ENCODE measurements at places on chromosomes 12 and 14. TPM values are rescaled to one million over a fixed set of nuclear protein-coding genes. Genes with fewer than 3 reads are reported as not detected.

NEDD1 gene
- total RNA-seq, result 8.5 TPM

DNA sequence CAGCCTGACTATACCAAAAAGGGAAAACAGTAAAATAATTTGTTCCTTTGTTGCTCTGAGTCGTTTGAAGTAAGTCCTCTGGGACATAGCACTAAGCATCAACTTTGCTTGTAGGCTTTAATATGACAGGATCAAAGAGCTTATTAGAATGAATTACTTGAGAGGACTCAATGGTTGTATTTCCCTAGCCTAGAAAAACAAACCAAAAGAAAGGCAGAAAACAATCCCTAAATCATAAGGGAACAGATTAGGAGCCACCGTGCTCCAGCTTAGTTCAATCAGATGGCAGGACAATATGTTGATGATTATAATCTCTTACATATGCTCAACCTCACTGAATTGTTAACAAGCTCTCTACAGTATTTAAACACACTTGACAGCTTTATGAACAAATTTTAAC lies 988.4 kb downstream of the FLRT2 start:
- DNase-seq, result no peak
- H3K27me3 ChIP-seq, result no peaks in the 10 kb centered on the region
- H3K27ac ChIP-seq, result no peak overlapping the region
- no peak overlapping the region for H3K4me3 ChIP-seq
- H3K36me3 ChIP-seq, result no peaks in the 10 kb centered on the region

GRCh38 chr14:21846227-21846885 lies 172.7 kb upstream of the OR4E1 start:
- no peak overlapping the region for H3K27ac ChIP-seq
- H3K27me3 ChIP-seq, result no peaks in the 10 kb centered on the region
- H3K36me3 ChIP-seq, result no peaks in the 10 kb centered on the region
- H3K4me3 ChIP-seq, result no peak overlapping the region
- no peak for DNase-seq
- H3K4me1 ChIP-seq, result no peaks in the 10 kb centered on the region

PRPF39 gene
- total RNA-seq, result 37.6 TPM

DNA sequence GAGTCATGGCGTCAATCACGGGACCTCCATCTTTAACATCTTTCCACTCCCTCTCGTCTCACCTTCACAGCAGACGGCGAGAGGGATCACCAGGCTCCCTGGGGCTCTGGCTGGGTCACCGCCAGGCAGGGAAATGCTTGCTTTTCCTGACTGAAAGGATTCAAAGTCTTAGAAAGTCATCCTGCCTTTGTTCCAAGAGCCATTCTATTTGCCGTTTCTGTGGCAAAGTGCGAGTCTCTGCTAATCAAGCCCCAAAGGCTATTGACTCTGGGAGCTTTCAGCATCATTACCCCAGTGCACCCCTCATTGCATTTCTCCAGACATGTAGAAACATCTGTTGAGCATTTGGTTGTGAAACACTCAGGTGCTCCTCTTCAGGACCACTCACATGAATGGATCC lies 69.6 kb downstream of the GSC start:
- no peak for DNase-seq
- H3K4me1 ChIP-seq, result no peaks in the 10 kb centered on the region
- H3K36me3 ChIP-seq, result no peaks in the 10 kb centered on the region

- no peak overlapping the region for H3K4me3 ChIP-seq
- peaks cover 7% of the 10 kb centered on the region for H3K4me1 ChIP-seq
- no peak for DNase-seq
- H3K36me3 ChIP-seq, result no peaks in the 10 kb centered on the region
- H3K27ac ChIP-seq, result no peak overlapping the region
Observed at GRCh38 chr12:106193394-106194215, 54.2 kb downstream of the CKAP4 start.

SLCO1B3 gene
- total RNA-seq, result not detected

DNA sequence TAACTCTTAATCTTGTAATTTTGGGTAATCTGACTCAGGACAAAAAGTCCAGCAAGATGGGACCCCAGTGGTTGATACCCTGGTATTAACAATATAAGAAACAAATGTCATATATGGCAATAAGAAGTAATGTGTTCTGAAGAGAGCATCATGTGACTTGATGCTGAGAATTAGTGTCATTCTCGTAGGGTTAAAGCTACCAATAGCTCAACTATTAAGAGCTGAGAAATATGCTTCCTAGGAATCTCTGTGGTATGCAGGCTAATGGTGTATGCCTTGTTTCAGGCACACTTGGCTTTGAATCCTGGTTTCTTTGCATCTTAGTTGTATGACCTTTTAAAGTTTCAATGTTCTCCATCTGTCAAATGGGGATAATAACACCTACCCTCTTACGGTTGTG lies 9.1 kb downstream of the MYRFL start:
- peaks cover 33% of the 10 kb centered on the region for H3K4me1 ChIP-seq
- no peaks in the 10 kb centered on the region for H3K27me3 ChIP-seq
- no peak overlapping the region for H3K4me3 ChIP-seq
- no peak for DNase-seq

FOXN4 gene
- total RNA-seq, result not detected

- no peak for DNase-seq
- H3K4me3 ChIP-seq, result peak overlapping the region; percentile 54
- peaks cover 46% of the 10 kb centered on the region for H3K27me3 ChIP-seq
- no peaks in the 10 kb centered on the region for H3K36me3 ChIP-seq
- H3K27ac ChIP-seq, result no peak overlapping the region
Observed at GRCh38 chr14:32933629-32934072, 5.0 kb upstream of the NPAS3 start.

GRCh38 chr12:10826258-10826657 lies at the start of gene TAS2R10:
TSS of gene TAS2R10 (minus strand) at chr12:10826358. CDS start at chr12:10826269, 89 bp downstream.
- no peaks in the 10 kb centered on the region for H3K27me3 ChIP-seq
- H3K36me3 ChIP-seq, result no peaks in the 10 kb centered on the region
- H3K27ac ChIP-seq, result no peak within 1 kb of the TSS
- no peak within 1 kb of the TSS for H3K4me3 ChIP-seq
- DNase-seq, result no peak

GRCh38 chr12:30763053-30763452 lies 8.3 kb upstream of the CAPRIN2 start:
- no peak overlapping the region for H3K4me3 ChIP-seq
- no peaks in the 10 kb centered on the region for H3K27me3 ChIP-seq
- no peaks in the 10 kb centered on the region for H3K36me3 ChIP-seq
- H3K27ac ChIP-seq, result no peak overlapping the region

- H3K27ac ChIP-seq, result no peak overlapping the region
- no peaks in the 10 kb centered on the region for H3K4me1 ChIP-seq
- H3K36me3 ChIP-seq, result no peaks in the 10 kb centered on the region
- DNase-seq, result no peak
Observed at GRCh38 chr12:93873561-93873960, 196.4 kb downstream of the CRADD start.

DNA sequence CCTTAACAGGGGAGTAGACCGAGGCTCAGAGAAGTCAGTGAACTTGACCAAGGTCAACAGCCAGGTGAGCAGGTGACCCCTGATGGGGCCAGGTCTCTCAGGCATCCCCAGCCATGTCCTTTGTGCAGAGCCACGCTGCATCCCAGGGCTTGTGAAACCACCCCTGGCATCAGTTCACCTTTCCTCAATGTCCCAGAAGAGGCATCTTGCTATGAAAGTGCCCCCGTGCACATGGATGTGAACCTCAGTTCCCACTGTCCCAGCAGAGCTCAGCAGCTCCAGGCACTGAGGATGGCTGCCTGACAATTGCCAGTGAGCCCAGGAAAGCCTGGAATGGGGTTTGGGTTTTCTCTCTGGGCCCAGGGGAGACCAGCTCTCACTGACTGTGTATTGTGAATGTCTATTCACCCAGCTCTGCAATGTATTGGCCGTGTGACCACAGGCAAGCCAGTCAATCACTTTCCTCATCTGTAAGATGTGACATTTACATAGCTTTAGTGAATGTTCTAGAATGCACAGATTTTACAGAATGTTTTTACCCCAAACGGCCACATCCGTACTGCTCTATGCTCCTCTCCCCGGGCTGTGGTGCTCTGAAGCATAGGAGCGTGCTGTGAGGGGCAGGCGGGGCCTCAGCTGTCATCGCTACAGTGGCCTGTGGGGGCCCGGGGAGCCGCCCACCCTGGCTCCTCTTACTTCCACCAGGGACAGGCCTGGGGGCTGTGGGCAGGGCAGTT lies 4.9 kb downstream of the CACNA2D4 start:
- no peak overlapping the region for H3K4me3 ChIP-seq
- H3K4me1 ChIP-seq, result peaks cover 6% of the 10 kb centered on the region
- DNase-seq, result no peak
- H3K27me3 ChIP-seq, result no peaks in the 10 kb centered on the region
- H3K36me3 ChIP-seq, result no peaks in the 10 kb centered on the region

MIP gene
- total RNA-seq, result 0.36 TPM

DNA sequence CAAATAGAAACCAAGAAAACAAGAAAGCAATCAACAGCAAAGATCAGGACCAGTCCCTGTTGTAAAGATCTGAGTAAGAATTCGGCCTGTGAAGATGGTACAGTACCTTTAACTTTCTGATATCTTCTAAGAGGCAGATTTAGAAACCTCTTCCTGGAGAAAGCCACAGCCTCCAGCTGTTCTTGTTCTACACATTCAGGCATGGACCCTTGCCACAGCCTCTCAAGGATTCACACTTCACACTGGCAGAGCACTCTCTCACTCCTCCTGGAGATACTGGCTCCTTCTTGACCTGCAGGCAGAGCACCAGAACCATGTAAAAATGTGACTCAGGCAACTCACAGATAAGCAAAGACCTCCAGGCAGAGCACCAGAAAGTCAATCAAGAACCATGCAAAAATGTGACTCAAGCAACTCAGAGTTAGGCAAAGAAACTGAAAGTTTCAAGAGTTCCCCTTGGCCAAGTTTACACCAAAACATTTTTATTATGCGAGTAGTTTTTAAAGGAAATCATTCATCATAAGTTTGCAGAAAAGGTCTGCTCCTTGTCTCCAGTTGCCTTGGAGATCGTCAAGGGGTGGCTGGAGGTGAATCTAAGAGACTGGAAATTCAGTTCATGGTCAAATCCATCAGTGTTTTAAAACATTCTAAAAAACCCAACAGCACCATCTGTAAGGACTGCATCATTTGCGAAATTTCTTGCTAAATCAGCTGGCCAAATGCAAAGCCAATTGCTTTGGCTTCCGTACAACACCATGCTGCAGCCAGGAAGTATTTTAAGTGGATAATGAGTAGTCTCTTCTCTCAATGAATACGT lies 119.3 kb upstream of the MDM1 start:
- peaks cover 17% of the 10 kb centered on the region for H3K4me1 ChIP-seq
- H3K36me3 ChIP-seq, result no peaks in the 10 kb centered on the region
- H3K27ac ChIP-seq, result peak overlapping the region; percentile 58
- H3K27me3 ChIP-seq, result no peaks in the 10 kb centered on the region
- DNase-seq, result peak; percentile 67
- peak overlapping the region; percentile 20 for H3K4me3 ChIP-seq

JAG2 gene
- total RNA-seq, result 5.1 TPM

DNA sequence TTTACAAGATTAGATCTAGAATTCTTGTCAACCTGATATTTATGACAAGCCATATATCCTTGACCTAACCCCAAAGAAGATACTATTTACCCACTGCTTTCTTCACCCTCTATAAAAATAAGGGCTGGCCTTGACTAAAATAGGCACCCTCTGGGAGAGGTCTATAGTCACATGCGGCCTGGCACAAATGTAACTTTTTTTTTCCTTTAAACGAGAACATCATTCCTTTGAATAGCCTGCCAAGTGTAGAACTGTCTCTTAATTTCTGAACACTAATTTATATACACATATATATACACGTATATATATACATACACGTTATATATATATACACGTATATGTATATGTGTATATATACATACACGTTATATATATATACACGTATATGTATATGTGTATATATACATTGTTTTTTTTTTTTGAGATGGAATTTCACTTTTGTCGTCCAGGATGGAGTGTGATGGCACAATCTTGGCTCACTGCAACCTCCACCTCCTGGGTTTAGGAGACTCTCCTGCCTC lies 18.6 kb downstream of the PPTC7 start:
- no peaks in the 10 kb centered on the region for H3K36me3 ChIP-seq
- peaks cover 44% of the 10 kb centered on the region for H3K4me1 ChIP-seq
- no peaks in the 10 kb centered on the region for H3K27me3 ChIP-seq
- H3K27ac ChIP-seq, result peak overlapping the region; percentile 79

GRCh38 chr12:128856035-128856790 lies 2.9 kb downstream of the GLT1D1 start:
- no peaks in the 10 kb centered on the region for H3K4me1 ChIP-seq
- H3K4me3 ChIP-seq, result no peak overlapping the region
- H3K27me3 ChIP-seq, result peaks cover 12% of the 10 kb centered on the region

GRCh38 chr14:92997343-92998061 lies 74.6 kb downstream of the CHGA start:
- no peak for DNase-seq
- peak overlapping the region; percentile 34 for H3K27ac ChIP-seq
- H3K4me1 ChIP-seq, result peaks cover 5% of the 10 kb centered on the region
- H3K36me3 ChIP-seq, result no peaks in the 10 kb centered on the region

DNA sequence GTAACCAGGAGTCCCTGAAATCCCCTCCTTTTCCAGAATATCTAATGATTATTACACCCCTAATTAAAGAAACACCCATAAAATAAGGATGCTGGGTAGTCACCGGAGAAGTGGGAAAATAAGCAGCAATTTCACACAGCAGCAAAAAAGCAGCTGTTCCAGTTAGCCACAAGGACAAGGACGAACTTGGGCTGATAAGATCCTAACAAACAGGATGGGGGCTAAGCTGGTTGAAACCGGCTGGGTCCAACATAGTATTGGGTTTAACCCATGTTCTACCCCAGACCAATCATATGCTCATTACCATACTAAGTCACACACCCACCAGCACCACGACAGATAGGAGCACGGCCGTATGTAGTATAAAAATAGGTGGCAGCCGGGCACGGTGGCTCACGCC lies 100.7 kb downstream of the RPL10L start:
- H3K36me3 ChIP-seq, result no peaks in the 10 kb centered on the region
- no peaks in the 10 kb centered on the region for H3K4me1 ChIP-seq
- H3K27me3 ChIP-seq, result no peaks in the 10 kb centered on the region
- no peak overlapping the region for H3K4me3 ChIP-seq

DNA sequence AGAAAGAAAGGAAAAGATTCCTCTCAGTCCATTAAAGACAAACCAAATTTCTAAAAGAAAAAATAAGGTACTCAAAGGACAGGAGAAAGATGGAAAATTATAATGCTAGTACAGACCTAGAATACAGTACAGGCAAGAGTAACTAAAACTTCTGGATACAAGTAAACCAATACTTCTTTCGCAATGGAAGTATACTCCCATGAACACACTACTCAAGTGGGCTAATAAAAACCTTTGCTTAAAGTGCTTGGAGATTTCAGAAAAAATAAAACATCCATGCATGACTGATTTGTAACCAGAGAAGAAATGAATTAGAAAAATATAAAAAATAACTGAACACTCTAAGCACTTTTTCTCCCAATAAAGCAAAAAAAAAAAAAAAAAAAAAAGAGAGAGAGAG lies 3.5 kb downstream of the ZBTB25 start:
- H3K27me3 ChIP-seq, result no peaks in the 10 kb centered on the region
- H3K4me3 ChIP-seq, result no peak overlapping the region
- H3K4me1 ChIP-seq, result peaks cover 39% of the 10 kb centered on the region
- no peak for DNase-seq
- no peak overlapping the region for H3K27ac ChIP-seq
- no peaks in the 10 kb centered on the region for H3K36me3 ChIP-seq

- no peaks in the 10 kb centered on the region for H3K27me3 ChIP-seq
- H3K27ac ChIP-seq, result no peak overlapping the region
- no peaks in the 10 kb centered on the region for H3K36me3 ChIP-seq
- no peak for DNase-seq
- no peak overlapping the region for H3K4me3 ChIP-seq
- peaks cover 7% of the 10 kb centered on the region for H3K4me1 ChIP-seq
Observed at GRCh38 chr14:96056509-96057422, 17.6 kb downstream of the C14orf132 start.
